ENCODE measurements at places on chromosomes 2 and 18. TPM values are rescaled to one million over a fixed set of nuclear protein-coding genes. Genes with fewer than 3 reads are reported as not detected.

GRCh38 chr18:13003466-13003896, 12.3 kb downstream of the CEP192 start:
- peak; percentile 47 for DNase-seq

DNA sequence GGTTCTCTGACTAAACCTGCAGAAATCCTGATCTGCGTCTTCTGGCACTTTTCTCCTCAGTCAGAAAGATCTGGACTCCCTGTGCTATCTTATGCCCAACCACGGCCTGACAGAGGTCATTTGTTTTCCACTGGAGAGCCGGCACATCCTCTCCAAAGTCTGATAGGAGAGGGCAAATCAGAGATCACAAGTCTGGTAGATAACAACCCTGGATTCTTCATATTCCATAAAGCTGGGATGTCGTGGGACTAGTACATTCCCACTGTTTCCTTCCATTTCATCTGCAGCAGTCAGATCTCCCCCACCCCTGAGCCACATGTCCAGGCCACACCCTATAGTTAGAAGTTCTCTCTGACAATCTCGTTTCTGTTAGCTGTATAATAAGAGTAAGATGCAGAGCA, 157.0 kb downstream of the MGAT5 start:
- DNase-seq, result no peak

GRCh38 chr2:46976556-46977279, 61.1 kb upstream of the MCFD2 start:
- DNase-seq, result no peak

DNA sequence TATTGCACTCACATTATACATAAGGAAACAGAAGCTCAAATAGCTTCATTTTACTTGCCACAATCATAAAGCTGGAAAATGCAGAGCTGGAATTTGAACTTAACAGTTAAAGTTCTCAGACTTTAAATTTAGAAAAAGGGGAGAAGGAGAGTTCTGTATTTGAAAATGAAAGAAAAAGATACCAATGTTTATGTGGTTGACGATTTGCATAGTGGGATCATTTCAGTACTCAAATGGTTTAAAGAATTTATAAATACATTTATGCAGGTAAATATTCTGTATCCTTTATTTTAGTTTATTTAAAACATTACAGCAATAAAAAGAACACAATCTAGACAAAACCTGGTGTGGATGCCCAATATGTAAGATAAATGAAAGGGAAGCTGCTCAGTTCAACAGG, 25.5 kb upstream of the STAT4 start:
- no peak for DNase-seq

DNA sequence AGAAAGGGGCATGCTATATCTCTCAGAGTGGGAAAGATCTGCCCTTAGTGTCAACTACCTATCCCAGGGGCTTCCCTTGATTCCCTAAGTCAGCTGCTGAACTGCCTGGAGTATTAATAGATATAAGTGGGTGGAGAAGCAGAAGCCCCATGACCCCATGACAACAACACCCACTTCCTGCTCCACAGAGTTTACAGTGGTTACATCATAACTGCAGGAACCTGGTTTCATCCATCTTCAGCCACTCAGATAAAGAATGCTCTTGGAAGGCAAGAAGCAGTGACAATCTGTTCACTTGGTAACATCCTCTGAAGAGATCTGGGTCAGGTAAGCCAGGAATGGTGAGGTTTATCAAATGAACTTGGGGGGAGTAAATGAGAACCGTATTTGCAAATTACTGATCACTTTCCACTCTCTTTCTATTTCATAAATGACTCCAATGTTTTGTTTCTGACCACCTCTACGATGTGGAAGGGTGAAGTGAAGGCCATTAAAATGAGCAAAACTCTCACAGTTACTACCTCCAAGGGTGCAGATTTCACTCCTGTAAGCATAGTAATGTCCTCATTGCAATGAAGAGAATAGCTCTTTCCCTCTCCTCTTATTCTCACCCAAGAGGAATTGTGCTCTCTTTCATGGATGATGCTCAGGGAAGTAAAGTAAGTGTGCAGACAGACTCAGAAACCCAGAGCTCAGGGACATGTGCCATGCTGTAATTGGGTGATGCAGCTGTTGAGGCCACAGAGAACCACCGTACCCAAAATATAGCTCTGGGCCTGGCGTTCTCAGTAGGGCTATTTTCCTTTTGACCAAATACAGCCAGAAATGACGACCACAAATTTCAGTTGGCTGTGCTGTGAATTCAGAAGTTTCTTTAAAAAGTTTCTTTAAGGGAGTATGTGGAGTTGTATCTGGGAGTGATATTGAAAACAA, 192.8 kb upstream of the APCDD1 start:
- no peak for DNase-seq

DNA sequence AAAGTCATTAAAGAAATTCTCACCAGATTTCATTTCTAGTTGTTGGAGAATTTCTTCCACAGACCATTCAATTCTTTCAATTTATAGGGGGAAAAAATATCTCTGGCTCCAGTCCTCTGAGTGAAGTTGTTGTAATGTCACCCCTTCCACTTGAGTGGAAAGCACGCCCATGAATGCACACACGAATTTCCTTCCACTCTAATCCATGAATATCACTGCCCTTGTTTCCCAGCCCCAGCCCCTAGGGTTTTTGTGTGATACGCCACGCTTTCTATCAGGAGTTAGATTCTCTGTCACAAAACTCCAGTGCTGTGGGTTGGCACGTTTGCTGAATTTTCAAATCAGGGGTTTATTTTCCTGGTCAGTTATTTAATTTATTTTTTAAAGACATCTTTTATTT, 38.1 kb downstream of the CDCA7 start:
- no peak for DNase-seq

DNA sequence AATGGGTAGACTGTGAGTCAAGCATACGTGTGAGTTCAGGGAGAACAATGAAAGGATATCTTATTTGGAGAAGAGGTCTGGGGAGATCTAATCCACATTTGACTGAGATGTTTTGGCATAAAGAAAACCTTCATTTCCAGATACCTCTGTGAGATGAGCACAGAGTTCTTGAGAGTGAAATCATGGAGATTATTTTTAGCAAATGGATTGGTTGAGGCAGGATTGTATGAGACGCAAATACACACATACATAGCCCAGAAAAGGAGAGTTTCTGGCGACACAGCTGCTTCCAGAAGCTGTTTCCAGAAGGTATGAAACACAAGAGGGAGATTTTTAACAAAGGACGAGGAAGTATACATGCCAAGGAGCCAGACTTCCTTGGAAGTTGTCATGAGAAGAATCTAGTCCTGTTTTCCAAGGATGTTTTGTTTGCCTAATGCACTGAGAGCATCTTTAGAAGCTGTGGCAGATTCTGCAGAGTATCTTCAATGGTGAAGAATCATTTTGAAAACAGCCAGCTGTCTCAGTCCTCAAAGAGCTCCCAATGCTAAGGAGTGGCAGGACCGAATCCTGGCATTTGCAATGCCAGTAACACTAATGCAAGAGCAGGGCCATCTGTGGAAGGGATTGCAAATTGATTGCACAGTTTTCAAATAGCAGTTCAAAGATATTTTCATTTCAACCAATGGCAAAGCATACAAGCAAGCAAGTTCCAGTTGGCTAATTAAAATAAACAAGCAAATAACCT, 177.2 kb downstream of the SETBP1 start:
- no peak for DNase-seq

DNA sequence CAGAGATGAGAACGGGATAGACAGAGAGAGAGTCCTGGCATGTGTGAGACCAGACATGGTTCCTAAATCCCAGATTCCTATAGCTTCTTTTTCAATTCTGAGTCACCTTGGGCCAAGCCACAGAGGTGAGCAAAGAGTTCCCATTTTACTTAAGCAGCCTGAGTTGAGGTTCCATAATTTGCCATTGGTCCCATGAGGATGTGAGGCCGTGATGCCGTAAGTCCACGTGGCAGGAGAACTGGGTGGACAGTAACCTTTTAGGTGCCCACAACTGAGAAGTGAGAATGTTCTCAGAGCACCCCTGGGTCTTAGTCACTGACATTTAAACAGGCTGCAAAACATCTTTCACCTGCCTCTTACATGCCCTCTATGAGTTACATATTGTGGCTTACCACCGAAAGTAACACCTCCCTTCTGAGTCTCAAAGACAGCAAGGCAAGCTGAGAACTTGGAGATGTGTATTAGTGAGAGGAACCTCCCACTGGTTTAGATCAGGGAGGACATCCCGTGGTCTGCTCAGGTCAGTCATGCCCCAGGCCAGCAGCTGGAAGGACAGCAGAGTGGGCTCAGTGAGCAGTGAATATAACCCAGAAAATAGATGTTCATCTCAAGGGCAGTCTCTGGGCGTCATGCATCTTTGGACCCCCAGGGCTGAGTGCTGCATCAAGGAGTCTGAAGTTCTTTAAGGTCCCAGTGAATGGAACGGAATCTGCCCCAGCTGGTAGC, 127.9 kb upstream of the LGALSL start:
- DNase-seq, result no peak

GRCh38 chr18:38368246-38368645, 802.6 kb upstream of the CELF4 start:
- DNase-seq, result no peak

GRCh38 chr2:179890666-179891065, 29.3 kb upstream of the ZNF385B start:
- no peak for DNase-seq

DYNAP gene
- not detected for polyA plus RNA-seq

C1QL2 gene
- polyA plus RNA-seq, result not detected
